ENCODE measurements at places on chromosomes 4 and X.

DNA sequence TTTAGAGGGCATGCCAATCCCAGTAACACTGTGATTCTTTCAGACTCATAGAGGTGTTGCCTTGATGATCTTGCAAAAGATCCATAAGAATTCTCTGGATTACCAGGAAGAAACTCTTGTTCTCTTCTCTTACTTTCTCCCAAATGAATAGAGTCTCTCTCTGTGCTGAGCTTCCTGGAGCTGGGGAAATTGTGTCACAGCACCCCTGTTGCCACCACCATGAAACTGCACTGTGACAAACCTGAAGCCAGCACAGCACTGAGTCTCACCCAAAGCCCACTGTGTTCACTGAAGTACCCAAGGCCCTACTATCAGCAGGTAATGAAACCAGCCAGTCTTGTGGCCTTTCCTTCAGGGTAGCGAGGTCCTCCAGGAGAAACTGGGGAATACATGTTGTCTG lies 332.7 kb upstream of the FGF16 start:
- no peak for DNase-seq

GRCh38 chr4:74950200-74950599 lies 17.3 kb downstream of the PARM1 start:
- no peak for DNase-seq

- no peak for DNase-seq
Measured at GRCh38 chr4:150336676-150337412, 245.1 kb upstream of the MAB21L2 start.

DNA sequence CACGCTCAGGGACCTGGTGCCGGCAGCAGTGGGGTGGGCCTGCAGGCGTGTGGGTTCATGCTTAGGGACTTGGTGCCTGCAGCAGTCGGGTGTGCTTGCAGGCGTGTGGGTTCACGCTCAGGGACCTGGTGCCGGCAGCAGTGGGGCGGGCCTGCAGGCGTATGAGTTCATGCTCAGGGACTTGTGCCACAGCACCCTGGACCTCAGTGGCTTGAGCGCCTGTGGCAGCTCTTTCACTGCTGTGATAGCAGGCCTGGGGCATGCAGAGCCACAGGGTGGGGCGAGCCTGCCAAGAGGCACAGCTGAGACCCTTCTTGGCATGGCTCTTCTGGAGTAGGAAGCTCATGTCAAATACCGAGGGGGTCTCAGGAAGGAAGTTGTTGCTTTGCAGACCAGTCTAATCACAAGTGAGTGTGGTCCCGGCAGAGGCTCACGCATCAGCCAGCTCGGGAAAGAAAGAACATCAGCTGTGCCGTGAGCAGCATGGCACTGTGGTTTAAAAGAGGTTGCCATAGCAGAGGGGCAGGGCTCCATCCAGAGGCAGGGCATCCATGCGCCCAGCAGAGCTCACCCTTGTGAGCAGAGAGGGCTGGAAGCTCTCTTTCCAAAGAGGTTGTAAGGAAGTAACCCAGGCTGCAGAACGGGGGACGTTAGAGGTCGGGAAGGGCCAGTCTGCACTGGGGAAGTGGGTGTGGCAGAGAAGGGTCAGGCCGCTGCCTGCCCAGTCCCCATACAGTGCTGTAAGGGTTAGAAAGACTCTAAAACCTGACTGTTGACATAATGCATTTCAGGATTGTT lies 21.1 kb downstream of the PIGG start:
- no peak for DNase-seq

GRCh38 chr4:134278675-134279074 lies 77.1 kb upstream of the PABPC4L start:
- no peak for DNase-seq

Measured in activated CD4-positive, alpha-beta T cell treated with anti-CD3 and anti-CD28 coated beads, Interleukin-2, Interleukin-6, amounts not matched to agents 100 ng/mL and 50 ng/mL, durations not matched to agents 16 hours and 8 hours (primary cell).